AG20443 (cell line): ENCODE measurements at places on chromosomes 3 and 15.
A peak's percentile ranks its signal among the peaks of the same experiment; 100 is the strongest.

- DNase-seq, result peak; percentile 34
Observed at GRCh38 chr15:78438619-78439285, 736 bp downstream of the IREB2 start.

DNA sequence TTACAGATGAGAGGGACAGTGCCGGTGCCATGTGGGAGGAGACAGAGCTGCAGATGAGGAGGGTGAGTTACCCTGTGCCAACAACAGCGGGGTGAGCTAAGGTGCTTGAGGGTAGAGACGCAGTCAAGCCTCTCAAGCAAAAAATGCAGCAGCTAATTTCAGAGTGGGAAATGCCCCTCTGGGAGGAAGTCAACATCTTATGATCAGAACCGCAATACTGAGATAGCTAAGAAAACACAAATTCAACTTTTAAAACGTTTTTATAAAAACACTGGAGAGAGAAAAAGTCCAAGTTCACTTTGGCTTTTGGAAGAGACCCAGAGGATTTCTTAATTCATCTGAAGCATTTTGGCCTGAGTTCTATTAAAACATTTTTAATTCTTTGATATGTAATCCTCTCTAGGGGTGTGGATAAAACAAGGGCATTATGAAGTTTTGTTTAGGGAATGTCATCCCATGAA lies 319.2 kb downstream of the SLC9A9 start:
- peak; percentile 27 for DNase-seq

DNA sequence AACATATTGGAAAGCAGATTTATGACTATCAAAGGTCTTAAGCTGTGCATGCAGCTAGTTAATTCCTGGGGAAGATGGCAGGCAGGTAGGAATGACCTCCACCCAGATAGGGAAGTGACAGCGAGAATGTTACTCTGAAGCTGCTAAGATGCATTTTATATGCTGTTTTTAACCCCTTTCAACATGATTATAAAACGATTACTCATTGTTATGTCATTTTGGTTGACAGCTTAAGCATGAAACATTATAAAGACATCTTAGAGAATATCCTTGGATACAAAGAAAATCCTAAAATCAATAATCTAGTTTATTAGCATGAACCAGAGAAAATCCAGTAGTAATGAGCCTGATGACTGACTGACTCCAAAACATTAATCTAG lies 220.5 kb downstream of the NR1D2 start:
- no peak for DNase-seq

- no peak for DNase-seq
Observed at GRCh38 chr3:187758318-187758955, 13.2 kb upstream of the BCL6 start.

- no peak for DNase-seq
Observed at GRCh38 chr3:161793194-161793930, 296.8 kb downstream of the OTOL1 start.

DNA sequence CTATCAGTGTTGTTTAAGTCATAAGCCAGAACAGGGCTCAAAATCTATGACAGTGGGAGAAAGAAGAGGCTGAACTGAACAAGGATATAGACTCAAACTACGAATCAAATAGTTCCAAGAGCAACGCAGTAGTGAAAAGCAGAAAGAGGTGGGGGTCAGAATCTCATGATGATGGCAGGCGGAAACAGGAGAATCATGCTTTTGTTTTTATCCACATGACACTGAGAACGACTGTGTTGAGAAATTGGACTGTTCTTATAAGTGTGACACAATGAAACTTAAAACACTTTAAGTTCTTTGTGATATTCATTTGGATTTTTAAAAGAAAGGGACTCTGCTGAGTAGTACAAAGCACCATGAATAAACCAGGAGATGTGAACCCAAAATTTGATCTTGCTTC lies 309.4 kb downstream of the ULK4 start:
- no peak for DNase-seq

- no peak for DNase-seq
Observed at GRCh38 chr3:53256704-53257055, 858 bp upstream of the TKT start.

- no peak for DNase-seq
Observed at GRCh38 chr15:59309405-59309804, 63.3 kb downstream of the MYO1E start.

DNA sequence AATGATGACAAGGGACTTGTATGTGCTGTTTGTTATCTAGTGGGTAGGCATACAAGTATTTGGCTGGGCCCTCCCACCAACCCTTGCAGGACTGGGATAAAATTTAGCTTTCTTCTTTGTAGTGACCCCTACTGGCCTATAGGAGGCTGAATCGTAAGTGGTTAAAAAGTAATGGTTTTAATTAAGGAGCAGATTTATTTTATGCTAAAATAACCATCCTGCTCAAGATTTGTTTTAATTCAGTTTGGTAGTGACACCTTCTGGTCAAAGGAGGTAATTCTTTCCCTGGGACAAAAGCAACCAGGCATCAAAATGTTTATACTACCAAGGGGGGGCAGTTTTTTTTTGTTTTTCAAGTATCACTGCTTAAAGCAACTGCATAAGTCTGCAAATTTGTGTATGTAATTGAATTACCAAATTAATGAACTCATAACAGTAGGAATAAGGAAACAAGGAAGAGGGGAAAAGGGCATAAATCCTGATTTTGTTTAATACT lies 70.7 kb downstream of the TOP2B start:
- peak; percentile 65 for DNase-seq

DNA sequence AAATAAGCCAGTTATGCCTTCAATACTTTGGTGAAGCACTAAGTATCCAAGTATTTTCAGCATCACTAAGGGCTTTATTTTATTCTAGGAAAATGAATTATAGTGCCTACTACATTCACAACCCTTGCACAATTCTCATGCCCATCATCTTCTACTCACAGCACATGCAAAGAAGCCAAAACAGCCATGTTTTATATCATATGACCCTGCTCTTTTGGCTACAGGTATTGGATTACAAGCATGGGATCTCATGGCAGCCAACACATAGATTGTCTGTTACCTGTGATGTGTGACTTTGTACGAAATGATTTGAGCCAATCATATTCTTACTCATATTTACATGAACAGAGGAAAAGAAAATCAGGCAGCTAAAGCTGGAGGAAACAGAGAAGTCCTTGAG lies 38.6 kb downstream of the STT3B start:
- no peak for DNase-seq

- peak; percentile 81 for DNase-seq
Observed at GRCh38 chr3:139281522-139282196, 62.2 kb upstream of the MRPS22 start.
